ENCODE measurements at places on chromosomes 13 and 19.

GRCh38 chr19:42552086-42553065 lies 24.1 kb upstream of the CEACAM1 start:
- no peak for DNase-seq

- no peak for DNase-seq
Measured at GRCh38 chr19:28618504-28618903, 594.4 kb downstream of the UQCRFS1 start.

- DNase-seq = no peak
Measured at GRCh38 chr13:110030394-110030928, 244.1 kb upstream of the IRS2 start.

GRCh38 chr19:18672606-18673337 lies 10.7 kb upstream of the CRTC1 start:
- peak; percentile 53 for DNase-seq

- no peak for DNase-seq
Measured at GRCh38 chr19:38918526-38918925, 6.5 kb upstream of the CCER2 start.

DNA sequence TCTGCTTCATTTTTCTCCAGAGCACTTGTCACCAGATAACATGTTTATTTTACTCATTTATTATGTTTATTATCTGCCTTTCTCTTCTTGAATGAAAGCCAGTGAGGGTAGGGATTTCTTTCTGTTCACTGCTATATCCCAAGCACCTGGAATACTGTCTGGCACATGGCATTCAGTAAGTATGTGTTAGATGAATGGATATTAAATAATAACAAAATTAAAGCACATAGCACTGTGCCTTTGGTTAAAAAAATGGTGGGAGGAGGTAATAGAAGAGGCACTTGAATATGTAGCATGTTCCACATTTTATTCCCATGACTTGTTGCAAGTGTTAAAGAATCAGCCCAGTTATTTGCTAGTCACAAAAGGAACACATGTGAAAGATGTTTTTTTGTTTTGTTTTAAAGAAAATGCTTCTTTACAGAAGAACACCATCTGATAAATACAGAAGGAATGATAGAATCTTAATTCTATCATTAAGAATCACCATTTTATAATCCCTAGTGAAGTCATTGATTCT lies 151.0 kb downstream of the DLEU7 start:
- no peak for DNase-seq

DNA sequence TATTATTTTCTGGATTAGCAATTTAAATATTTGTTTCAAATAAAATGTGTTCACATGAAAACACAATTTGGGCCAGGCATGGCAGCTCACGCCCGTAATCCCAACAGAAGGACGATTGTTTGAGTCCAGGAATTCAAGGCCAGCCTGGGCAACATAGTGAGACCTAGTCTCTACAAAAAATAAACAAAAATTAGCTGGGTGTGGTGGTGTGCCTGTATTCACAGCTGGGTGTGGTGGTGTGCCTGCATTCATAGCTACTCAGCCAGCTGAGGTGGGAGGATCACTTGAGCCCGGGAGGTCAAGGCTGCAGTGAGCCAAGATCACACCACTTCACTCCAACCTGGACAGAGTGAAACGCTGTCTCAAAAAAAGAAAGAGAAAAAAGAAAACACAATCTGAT lies 46.4 kb downstream of the KPNA3 start:
- no peak for DNase-seq

- no peak for DNase-seq
Measured at GRCh38 chr13:48410199-48410598, 2.7 kb downstream of the LPAR6 start.

- peak; percentile 91 for DNase-seq
Measured at GRCh38 chr19:57888560-57889231, at the start of gene ZNF814. Gene ZNF814 (minus strand): TSS chr19:57889037. CDS start chr19:57888802, 235 bp downstream.

GRCh38 chr19:46364359-46364758 lies 17.5 kb downstream of the PPP5C start:
- no peak for DNase-seq

DNA sequence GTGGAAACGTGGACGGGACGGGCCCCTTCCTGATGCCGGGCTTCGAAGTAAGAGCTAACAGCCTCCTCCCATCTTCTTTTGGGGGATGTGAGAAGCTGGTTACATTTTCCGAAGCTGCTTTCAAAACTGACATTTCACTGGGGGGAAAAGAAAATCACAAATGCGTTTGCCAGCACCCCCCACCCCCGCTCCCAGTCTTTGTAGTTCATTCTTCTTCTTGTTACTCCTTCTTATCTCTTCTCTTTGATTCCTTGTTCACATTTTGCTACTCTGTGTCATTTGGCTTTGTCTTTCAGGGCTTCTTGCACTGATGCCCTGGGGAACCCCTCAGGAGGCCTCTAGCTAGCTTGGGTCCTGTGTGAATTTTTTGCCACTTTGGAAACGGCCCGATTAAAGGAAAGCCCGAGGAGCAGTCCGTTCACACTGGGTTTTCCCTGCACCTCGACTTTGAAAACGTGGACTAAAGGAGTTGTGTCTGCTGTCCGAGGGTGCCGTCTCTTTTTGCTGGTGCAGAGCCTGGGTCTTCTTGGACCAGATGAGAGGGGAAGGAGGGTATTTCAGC lies 1.3 kb downstream of the CARM1 start:
- peak; percentile 10 for DNase-seq

DNA sequence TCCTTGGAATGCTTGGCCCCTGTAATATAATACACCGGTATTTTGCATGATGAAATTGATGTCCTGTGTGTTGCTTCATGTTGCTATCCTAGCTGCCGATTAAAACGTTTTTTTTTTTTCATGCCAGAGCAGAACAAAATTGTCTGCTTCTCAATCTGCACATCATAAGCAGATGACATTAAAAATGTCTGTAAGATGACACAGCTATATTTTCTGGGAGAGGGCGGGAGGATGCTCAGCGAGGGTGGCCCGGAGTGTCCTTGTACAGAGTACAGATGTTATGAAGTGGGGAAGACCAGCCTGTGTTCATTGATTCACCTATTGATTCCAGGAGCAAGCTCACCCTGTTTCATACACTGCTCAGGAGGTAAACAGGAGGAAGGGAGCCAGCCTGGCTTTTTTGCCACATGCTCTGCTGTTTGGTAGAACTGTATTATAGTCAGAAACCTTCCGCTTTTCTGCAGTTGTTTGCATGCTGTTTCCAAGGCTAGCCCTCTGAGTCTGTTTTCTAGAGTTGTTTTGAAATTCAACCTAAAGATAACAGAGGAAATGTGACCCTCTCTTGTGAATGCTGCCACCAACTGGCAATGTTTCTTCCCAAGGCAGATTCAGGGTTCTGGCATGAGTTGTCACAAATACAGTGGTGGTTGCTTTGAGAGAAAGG lies 4.7 kb upstream of the IRS2 start:
- peak; percentile 60 for DNase-seq

GRCh38 chr13:33409673-33410510 lies 124.3 kb upstream of the STARD13 start:
- DNase-seq = peak; percentile 18

DNA sequence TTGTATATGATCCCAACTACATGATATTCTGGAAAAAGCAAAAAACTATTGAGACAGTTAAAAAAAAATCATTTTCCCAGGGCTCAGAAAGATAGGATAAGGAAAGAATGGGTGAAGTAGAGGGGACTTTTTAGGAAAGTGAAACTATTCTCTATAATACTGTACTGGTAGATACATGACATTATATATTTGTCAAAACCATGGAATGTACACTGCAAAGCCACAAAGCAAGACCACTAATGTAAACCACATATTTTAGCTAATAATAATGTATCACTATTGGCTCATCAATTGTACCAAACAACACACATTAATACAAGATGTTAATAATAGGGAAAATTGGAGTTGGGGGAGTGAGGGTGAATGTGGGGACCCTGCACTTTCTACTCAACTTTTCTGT lies 182.6 kb downstream of the EFNB2 start:
- no peak for DNase-seq

- DNase-seq = no peak
Measured at GRCh38 chr19:18456279-18456678, 18.3 kb upstream of the ISYNA1 start.
